ENCODE measurements at places on chromosomes 12 and 14. TPM values are rescaled to one million over a fixed set of nuclear protein-coding genes. Genes with fewer than 3 reads are reported as not detected.

The KITLG gene
- total RNA-seq: 0.31 TPM

The CLBA1 gene
- total RNA-seq: 1.2 TPM

GRCh38 chr12:58309806-58310205, 368.4 kb downstream of the ATP23 start:
- no peak overlapping the region for H3K27ac ChIP-seq
- no peak overlapping the region for H3K4me3 ChIP-seq
- H3K4me1 ChIP-seq: no peaks in the 10 kb centered on the region

DNA sequence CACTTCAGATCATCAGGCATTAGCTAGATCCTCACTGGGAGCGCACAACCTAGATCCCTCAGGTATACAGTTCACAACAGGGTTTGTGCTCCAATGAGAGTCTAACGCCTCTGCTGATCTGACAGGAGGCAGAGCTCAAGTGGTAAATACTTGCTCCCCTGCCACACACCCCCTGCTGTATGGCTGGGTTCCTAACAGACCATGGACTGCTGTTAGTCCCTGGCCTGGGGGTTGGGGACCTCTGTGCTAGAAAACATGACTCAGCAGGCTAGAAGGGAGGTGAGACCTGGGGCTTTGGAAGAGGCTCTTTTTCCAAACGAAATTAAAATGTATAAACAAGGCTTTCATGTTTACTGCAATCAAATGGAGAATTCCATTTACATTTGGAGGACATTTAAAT, 691.1 kb downstream of the FLRT2 start:
- no peak overlapping the region for H3K27ac ChIP-seq
- no peaks in the 10 kb centered on the region for H3K27me3 ChIP-seq
- H3K4me3 ChIP-seq: no peak overlapping the region
- no peaks in the 10 kb centered on the region for H3K36me3 ChIP-seq
- no peak for DNase-seq
- no peaks in the 10 kb centered on the region for H3K4me1 ChIP-seq

DNA sequence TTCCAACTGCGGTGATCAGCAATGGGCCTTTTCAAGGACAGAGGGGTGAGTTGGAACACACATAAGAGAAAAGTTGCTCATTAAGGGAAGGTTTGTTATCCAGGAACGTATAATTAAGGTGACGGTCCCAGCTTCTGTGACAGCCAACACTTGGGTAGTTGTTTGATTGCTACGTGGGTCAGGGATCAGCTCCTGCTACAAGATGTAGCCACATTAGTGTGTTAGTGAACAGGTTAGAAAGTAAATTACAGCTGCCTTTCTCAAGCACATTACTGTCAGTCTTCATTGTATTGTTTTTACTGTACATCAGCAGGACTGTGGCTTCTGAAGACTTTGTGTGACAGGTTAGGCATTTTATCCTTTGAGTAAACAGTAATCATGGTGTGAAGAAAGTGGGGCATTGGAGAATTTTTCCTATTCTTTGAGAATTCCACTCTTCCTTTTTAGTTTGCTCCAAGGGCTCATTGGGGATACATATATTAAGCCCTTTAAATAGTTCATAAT, 230.5 kb downstream of the EGLN3 start:
- H3K36me3 ChIP-seq: no peaks in the 10 kb centered on the region
- H3K27ac ChIP-seq: no peak overlapping the region
- no peak for DNase-seq
- no peak overlapping the region for H3K4me3 ChIP-seq
- no peaks in the 10 kb centered on the region for H3K27me3 ChIP-seq
- H3K4me1 ChIP-seq: no peaks in the 10 kb centered on the region

DNA sequence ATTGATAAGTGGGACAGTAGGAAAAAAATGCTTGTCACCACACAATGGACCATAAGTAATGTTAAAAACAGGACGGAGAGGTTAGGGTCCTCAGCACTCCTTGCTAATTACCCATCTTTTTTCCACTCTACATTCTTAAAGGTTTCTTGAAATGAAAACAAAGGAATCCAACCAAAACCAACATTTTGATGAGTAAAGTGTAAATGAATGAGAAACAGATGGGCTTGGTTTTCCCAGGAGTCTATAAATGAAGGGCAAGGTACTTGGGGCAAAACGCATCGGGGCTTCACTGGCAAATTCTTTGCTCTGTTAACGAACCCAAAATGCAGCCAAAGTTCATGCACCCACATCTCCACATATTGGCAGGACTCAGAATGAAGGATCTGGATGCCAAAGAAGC, 129.2 kb upstream of the BMP4 start:
- H3K27ac ChIP-seq: no peak overlapping the region
- DNase-seq: no peak
- no peak overlapping the region for H3K4me3 ChIP-seq
- H3K27me3 ChIP-seq: peaks cover 5% of the 10 kb centered on the region

DNA sequence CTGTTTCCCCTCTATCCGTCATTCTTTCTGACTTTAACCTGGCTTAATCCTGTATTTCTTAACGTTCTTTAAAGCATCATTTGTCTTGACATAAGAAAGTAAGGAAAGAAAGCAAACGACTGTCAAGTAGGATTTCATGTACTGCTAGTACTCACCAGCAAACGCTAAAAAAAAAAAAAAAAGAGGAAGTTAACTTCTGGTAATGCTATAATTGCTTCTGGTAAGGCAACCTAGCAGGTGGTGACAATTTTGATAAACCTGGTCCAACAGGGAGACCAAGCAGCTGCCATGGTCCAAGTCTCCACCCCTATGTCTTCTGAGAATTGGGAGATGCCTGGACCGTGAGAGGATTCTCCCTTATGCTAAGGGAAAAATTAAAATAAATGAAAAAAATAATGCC, 306.6 kb downstream of the DAD1 start:
- H3K27ac ChIP-seq: no peak overlapping the region
- no peak for DNase-seq
- no peaks in the 10 kb centered on the region for H3K36me3 ChIP-seq
- no peaks in the 10 kb centered on the region for H3K27me3 ChIP-seq

DNA sequence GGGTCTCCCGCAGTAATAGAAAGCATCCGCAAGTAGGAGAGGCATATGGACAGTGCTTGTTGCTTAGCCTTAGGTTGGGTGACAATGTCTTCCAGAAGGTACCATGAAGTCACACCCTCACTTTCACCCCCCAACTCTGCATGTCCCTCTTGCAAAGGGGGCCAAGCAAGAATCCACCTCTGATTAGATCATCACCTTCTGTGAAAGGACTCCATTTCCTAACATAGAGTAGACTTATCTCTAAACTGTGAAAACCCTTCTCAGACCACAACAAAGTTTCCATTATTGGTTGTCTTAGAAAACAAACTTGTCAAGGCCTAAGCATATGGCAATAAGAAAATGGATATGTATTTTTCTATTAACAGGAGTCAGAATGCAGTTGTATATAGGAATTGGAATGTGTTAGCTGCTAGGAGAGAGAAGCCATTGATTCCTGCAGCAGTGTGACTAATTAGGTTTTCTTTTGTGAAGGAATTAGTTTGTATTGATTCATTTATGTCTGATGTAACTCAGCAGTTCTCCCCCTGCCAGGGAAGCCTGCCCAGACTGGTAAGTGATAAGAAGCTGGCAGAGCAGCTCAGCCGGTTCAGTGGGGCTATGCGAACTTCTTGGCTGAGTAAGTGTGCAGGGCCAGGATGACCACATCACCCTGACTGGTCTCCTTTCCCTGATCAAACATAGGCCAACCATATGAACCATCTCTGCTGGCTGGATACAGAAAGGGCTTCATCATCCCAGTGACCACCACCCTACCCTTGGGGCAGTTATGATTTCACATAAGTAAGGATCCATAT, 107.3 kb upstream of the CCDC196 start:
- H3K27me3 ChIP-seq: no peaks in the 10 kb centered on the region
- H3K4me1 ChIP-seq: no peaks in the 10 kb centered on the region
- H3K27ac ChIP-seq: no peak overlapping the region
- no peak overlapping the region for H3K4me3 ChIP-seq
- H3K36me3 ChIP-seq: no peaks in the 10 kb centered on the region
